Esophagus squamous epithelium (tissue), 5 donors: ENCODE measurements at places on chromosomes 5 and 9.

DNA sequence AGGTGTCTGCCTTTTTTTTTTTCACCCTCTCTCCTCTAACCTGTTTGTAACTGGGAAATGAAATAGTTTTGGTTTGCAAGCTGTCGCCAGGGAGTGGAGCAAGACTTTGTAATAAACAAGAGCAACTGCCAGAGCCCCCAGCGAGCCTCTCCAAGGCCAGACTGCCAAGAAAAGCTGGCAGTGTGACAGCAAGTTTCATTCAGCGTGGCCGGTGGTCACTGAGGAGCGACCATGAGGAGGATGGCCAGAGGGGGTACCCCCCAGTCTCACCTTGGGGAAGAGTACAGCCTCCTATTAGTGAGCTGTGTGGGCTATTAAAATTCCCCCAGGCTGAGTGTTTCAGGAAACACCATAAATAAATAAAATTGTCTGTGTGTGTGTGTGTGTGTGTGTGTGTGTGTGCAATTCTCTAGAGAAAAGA is 49.9 kb downstream of the ZFAND5 start:
- DNase-seq: no peak

DNA sequence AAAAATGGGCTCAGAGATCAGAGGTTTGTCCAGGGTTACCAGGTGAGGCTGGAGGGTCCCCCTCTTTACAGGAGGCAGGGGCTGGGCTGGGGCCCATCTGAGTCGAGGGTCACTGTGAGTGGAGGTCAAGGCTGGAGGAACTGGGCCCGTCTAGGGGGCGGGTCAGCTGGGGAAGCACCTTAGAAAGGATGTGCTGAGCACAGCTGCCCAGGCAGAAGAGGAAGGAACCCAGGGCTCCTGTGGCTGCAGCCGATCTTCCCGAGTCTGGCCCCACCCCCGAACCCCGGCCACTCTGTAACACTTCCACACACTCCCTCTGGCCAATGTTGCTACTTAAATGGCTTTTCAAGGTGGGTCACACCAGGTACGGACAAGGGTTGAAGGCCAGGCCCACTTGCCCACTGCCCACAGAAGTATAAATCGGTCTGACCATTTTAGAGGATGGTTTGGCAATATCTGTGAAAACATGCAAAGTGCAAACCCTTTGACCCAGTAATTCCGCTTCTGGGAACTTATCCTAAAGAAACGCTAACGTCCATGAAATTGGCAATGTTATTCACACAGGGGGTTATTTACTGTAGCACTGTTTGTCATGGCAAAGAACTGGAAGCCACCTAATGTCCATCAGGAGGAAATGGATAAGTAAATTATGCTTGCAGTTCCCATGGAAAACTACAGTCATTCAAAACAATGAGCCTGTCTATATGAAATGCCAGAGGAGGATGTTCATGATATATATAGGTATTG is 30.5 kb upstream of the EEIG1 start:
- no peak for DNase-seq

DNA sequence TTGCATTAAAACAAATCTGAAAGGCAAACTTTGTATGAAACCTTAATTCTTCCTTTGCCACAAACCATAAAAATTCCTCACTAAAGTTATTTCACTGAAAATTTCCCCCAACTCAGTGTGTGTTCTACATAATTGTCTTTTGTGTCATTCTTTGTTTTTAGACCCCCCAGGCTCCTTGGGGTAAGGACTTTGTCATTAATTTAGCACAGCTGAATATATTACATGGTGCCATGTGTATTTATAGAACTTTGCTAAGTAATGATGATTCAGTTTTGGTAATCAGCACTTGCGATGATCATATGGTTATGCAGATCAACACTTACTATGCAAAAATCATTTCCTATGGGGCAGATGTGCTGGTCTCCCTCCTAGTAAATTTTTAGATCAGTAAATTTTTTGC is 712.1 kb upstream of the MEF2C start:
- DNase-seq: no peak

DNA sequence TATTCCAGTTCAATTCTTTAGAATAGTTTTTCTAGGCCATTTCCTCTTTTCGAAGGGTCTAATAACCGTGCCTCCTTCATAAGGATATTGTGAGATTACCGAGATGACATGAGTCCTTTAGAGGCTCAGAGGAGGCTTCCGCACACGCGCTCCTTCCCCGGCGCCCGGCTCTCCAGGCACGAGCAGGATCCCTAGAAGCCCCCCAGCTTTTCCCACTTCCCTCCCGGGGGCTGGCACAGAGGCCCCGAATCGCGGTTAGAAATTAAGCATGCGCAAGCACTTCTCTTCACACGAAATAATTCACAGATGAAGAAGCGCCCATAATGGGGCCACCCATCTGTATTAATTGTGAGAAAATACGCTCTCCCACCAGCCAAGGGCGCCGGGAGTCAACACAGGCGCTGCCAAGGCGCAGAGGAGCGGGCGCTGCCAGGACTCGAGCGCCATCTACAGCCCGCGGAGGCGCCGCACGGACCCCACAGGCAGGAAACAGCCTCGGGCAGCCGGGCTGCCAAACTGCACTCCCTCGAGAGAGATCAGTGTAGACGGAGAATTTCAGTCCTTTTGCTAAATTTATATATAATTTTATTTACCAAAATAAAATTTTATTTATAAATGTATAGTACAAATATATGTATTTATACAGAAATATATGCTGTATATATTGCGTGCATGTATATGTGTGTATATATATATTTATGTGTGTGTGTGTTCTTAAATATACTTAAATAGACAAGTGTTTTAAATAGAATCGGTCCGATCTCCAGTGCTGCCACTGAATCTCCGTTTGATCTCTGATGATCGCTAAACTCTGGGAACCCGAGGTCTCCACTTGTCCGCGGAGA is 258.1 kb upstream of the NFIL3 start:
- DNase-seq: peak; percentile 11

DNA sequence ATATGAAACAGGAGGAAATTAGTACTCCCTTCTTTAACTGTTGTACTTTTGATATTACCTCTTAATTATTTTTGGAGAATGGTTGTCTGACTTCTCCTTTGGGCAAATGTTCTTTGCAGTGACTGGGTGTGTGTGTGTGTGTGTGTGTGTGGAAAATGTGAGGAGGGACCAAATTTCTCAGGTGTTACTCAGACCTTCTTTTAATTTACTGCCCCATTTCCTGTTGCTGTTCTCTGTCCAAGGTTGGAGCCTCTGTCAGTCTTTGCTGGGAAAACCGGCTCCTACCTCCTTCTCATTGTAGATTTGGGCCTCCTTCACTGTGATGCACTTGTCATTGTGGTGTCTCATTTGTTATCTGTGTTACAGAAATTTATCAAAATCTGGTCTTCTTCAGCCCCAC is 68.4 kb downstream of the PBX3 start:
- DNase-seq: no peak

- no peak for DNase-seq
Measured at GRCh38 chr9:31612336-31613030, 772.0 kb upstream of the ACO1 start.

DNA sequence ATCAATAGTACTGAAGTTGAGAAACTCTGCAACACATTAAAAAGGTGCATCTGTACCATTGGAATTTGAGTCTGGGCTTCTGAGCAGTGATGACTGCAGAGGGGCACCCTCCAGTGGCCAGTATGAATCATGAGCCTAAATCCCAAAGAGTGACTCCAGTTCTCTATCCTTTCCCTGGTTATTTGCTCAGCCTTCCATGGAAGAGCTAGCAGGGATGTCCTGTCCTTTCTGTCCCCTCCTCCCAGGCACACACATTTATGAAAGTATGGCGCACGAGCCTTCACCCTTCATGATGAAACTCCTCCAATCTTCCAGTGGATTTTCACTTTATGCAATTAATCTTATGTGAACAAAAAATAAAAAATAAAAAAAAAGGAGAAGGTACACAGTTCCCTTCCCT is 81.0 kb downstream of the ESM1 start:
- DNase-seq: no peak

DNA sequence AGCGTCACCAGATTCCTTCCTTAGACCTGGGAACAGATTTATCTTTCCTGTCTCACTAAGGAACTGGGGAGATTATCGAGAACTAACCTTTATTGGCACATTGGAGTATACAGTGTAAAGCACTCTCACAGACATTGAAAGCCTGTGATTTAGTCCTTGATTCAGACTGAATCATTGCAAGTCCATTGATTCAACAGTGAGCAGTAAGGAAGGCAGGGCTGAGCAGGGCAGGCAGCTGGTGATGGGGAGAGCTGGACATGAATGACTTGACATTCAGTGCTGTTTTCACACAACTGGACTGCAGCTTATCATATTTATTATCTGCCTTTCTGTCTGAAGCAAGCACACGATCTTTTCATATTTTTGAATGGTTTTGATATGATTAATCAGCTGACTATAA is 16.2 kb downstream of the ISOC1 start:
- DNase-seq: no peak

DNA sequence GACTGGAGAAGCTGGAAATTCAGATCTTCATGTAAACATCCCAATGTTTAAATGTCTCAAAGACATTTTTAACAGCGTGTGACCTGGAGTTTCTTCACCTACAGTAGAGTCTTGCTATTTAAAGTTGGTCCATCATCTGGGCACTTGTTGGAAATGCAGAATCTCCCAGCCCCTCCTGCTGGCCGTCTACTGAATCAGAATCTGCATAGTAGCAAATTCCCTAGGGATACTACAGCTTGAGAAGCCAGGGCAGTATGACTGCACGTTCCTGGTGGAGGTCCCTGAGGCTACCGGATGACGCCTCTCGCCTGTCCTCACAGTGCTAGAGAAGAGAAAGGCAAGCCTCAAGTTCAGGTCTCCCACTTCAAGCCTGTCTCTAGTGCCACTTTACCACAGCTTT is 15.7 kb downstream of the SAP30L start:
- DNase-seq: no peak

- DNase-seq: no peak
Measured at GRCh38 chr5:78843436-78843835, 141.7 kb downstream of the ARSB start.

GRCh38 chr5:157574456-157575380 is 857 bp downstream of the ADAM19 start:
- no peak for DNase-seq

GRCh38 chr5:33984178-33984577 is 315 bp downstream of the SLC45A2 start:
- DNase-seq: no peak

DNA sequence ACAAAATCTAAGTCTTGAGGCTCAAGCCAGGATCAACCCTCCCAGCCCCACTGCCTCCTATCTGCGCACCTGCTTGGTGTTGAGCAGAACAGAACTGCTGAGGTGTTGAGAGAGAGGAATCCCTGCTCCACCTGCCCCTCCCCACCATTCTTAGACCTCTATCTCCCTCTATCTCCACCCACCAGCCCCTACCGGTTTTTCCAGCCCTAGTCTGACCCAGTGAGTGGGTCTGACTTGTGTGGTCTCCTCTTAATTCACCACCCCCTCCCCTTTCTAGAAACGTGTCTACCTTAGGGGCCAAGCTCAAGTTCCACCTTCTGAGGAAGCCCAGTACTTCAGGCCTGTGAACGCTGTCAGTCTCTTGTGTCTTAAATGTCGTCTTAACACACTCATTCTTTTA is 93.7 kb downstream of the ARHGAP26 start:
- DNase-seq: no peak

DNA sequence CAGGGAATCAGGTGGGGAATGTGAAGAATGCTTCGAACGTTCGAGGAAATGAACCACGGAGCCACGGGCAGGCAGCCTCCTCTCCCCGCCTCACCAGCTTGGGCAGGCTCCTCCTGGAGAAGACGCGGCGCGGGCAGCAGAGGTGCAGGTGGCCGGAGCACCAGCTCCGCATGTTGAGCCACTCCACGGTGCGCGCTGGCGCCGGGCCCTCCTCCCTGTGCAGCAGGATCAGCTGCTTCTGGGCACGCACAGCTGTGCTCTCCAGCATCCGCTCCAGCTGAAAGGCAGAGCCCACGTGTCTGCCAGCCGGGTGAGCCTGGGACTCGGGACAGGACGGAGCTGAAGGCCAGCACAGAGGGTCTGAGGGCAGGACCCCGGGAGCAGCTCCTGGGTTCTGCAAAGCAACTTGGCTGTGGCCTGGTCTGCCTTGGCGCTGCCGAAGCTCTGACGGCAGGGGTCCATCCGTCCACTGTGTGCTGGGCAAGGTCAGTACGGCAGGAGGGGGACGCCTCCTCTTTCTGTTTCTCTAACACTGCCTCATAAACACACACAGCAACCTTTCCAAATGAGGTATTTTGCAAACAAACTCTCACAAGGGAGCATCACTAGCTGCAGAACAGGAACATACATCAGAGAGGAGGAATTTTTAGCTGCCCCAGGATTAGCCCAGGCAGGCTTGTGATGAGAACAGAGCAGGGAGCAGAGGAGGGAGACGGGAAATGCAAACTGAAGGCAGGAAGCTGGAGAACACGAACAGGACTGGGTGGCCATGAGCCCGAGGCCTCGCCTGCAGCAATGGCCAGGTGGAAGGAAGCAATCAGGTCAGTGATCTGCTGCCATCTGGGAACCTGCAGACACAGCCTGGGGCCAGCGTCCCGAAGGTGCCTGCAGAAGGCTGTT is 20.1 kb upstream of the NSMF start:
- DNase-seq: no peak

GRCh38 chr9:87800456-87800855 is 74.5 kb downstream of the CTSL start:
- no peak for DNase-seq

GRCh38 chr5:41510176-41510831 is at the start of gene PLCXD3:
TSS of gene PLCXD3 (minus strand) at chr5:41510601. CDS start at chr5:41510526, 75 bp downstream.
- no peak for DNase-seq

- no peak for DNase-seq
Measured at GRCh38 chr5:141715346-141715905, 33.4 kb upstream of the ARAP3 start.

GRCh38 chr5:9233712-9234111 is 312.2 kb downstream of the SEMA5A start:
- no peak for DNase-seq

DNA sequence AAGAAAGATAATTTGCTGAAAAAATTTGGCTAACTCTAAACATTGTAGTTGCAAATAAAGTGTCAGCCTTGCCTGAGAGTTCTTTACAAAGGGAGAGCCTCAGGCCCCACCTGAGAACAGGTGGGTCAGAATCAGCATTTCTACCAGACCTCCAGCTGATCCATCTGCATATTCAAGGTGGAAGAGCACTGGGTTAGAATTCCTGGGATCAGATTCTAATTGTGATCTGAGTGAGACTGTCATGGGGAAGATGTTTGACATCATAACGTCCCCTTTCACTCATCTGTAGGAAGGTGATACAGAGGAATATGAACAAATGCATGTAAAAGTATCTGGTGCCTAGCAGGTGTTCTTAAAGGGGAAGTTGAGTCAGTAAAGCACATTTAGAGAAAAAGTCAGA is 54.6 kb downstream of the FBXL7 start:
- DNase-seq: no peak

GRCh38 chr5:98570661-98571191 is 202.7 kb upstream of the RGMB start:
- DNase-seq: no peak

DNA sequence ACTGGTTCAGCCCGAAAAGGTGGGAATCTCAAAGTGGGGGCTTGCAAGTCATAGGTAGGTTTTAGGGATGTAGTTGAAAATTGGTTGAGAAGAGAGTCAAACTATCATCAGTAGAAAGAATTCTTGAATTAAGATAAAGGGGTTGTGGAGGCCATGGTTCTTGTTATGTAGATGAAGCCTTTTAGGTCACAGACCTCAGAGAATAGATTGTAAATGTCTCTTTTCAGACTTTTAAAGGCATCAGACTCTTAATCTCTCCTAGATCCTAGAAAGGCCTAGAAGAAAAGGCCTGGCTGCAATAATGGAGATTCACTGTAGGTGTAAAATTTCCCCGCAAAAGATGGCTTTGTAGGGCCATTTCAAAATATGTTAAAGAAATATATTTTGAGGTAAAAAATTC is 96.4 kb downstream of the PSAT1 start:
- DNase-seq: no peak

- DNase-seq: no peak
Measured at GRCh38 chr9:87973122-87973521, 1.2 kb downstream of the CDK20 start.

GRCh38 chr9:137801023-137801319 is 76.6 kb upstream of the CACNA1B start:
- DNase-seq: no peak
